ENCODE measurements at places on chromosomes 3 and 15.

DNA sequence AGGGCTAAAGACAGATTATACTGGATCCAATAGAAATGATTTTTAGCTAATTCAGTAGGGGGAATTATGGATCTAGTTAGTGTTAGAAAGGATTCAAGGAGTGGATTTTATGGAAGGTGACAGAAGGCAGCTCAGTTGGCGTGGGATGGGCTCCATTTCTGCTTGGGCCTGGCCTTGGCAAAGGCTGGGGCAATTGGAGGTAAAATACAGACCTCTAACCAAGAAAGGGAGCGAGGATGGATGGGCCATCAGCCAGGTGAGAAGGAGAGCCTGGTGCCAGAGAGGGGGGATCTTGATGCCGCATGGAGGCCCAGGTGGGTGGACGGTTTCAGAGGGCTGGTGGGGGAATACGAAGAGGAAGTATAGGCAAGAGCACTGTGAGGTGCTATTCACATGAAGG lies 40.7 kb upstream of the TRA2B start:
- DNase-seq, result no peak

DNA sequence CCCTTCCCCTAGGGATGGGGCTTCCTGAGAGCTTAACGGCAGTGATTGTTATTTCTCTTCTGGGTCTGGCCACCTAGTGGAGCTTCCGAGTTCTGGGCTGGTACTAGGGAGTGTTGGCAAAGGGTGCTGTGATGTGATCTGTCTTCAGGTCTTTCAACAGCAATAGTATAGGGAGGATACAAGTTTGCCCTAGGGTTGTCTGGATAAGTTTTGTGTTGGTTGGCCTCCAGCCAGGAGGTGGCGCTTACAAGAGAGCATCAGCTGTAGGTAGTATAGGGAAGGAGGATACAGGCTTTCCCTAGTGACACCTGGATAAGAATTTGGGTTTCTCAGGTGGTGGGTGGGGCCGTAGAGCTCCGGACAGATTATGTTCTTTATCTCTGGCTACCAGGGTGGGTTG lies 19.2 kb upstream of the CPOX start:
- no peak for DNase-seq

DNA sequence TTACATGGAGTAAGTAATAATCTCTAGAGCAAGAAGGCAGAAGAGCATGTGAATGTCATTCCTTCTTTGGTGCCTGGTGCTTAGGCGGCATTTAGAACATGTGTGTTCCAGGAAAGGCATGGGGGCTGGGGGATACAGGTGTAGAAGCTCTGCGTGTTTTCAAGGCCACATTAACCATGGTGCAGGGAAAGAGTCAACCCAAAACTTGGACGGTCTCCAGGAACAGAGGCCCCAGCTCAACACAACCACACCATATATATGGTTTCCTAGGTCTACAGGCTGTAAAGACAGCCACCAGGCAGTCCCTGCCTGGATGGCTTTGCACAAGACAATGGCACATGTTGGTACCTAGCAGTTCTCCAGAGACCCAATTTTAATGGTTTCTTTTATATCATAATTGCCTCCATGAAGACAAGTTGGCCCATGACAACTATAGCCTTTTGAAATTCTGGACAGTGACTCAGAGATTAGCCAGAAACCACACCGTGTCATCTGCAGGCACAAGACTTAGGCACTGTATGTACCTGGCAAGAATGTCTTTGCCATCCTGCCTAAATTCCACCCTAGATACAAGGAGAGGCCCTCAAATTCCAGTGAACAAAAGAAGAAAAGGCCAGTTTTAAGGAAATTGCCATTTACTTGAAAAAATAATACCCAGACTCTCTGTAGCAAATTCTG lies 25.0 kb upstream of the DGKG start:
- no peak for DNase-seq

GRCh38 chr3:14555835-14556234 lies 15.7 kb upstream of the GRIP2 start:
- no peak for DNase-seq

DNA sequence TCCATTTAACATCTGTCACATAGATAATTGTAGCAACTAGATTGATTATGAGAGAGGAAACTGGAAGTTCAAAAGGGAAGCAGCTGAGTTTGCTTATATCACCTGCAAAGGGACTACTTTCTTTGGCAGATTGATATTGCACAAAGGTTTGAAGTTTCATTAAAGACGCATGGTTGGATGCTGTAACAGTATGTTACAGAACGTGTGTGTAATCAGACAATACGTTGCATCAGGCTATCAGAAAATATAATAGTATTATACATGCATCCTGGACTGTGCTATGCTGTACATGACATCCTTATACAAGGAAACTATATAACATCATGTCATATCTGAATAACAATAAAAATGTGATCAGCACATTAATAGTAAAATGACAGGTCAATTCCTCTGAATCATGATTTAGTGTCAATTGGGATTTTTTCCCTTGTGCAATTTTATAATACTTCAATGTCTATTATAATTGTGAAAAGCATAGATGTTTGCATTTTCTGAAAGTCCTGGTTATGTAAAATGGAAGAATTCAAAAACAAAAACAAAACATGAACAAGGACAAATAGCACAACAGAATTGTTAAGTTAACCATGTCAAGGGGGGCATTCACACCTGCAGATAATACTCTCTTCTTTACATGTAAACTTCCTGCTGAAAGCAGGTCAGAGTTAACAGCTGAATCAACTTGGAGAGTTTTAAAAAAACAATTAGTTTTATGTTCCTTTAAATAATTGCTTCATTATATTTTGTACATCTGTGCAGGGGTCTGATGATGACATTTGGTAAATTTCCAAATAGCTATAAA lies 283.2 kb upstream of the KCNH8 start:
- no peak for DNase-seq

- peak; percentile 97 for DNase-seq
Measured at GRCh38 chr3:15768421-15769255, 29.1 kb downstream of the ANKRD28 start.

GRCh38 chr15:58043192-58043903 lies 22.2 kb downstream of the ALDH1A2 start:
- peak; percentile 39 for DNase-seq

DNA sequence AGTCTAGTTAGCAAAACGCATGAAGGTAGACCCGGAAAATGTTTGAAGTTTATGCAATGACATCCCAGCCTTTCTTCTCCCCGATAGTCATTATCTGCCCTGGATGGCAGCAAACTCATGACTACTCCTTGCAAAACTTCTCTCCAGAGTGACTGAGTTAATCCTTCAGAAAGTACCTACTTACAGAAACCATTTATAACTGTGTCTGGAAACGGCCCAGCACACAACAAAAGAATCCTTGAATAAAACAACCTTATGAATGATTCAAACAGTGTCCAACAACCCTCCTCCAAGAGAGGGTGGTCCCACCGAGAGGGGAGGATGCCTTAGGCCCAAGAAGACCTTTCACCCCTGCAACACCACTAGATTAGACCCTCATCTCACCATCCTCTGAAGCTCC lies 14.2 kb downstream of the ST8SIA2 start:
- DNase-seq, result no peak

- no peak for DNase-seq
Measured at GRCh38 chr3:173021547-173022185, 119.4 kb downstream of the SPATA16 start.

- DNase-seq, result no peak
Measured at GRCh38 chr15:92612891-92613290, 42.7 kb downstream of the FAM174B start.

- DNase-seq, result no peak
Measured at GRCh38 chr3:134641671-134642300, 9.0 kb downstream of the KY start.

- DNase-seq, result no peak
Measured at GRCh38 chr3:14453876-14454638, 51.7 kb downstream of the SLC6A6 start.

DNA sequence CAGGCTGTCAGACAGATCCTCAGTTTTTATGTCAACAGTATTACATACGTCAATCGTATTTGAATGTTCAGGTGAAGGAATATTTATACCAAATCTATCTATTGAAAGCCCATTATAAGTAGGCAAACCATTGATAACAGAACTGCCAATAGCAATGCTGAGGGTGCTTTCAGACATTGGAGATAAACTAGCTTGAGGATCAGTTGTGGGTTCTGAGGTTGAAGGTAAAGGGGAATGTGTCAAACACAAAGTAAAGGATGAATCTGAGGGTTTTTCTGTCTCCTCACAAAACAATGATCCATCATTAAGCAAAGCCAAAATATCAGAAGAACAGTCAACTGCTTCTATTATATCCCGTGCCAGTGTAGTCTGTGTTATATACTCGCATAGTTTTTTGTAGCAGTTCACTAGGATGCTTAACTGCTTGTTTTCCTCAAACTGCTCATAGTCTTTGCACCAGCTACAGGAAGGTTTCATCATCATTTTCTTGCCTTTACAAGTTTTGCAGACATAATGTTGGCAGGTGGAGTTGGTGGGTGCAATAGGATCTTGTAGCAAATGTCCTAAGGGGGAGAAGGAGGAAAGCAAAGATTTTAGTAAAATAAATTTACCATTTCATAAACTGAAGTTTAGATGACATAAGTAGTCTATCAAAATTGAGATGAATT lies 43.8 kb downstream of the MSL2 start:
- DNase-seq, result no peak
